ENCODE measurements at places on chromosomes 7 and 10.

- DNase-seq = no peak
Observed at GRCh38 chr7:134740376-134740775, 39.1 kb upstream of the CALD1 start.

DNA sequence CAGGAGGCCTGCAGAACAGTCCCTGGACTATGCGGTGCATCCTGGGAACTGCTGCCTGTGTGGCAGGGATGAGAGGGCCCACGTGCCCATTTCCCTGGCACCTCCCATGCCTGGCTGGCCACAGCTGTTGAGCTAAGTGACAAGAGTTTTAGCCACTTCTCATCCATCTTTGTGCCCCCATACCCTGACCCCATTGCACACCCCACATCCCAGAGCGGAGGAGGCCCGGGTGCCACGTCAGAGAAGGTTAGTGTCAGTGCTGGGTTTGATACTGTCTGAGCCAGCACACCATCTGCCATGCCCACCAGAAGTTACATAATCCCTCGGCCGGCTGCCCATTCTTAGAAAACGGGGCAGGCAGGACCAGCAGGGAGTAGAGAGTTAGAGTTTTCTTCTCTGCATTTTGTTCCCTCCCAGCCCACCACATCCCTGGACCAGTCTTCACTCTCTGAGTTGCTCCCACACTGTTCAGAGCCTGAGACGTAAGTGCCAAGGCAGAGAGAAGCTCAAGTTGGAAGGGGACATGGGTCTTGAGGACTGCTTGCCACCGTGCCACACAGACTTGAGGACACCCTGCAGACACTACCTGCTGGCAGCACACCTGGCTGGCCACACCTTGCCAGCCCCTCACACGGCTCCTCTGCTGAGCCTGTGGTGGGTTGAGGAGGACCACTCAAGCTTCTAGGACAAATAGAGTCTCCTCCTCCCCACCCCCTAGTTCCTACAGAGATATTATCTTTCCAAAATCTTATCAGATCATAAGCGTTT is 13.1 kb downstream of the UNC5B start:
- no peak for DNase-seq

GRCh38 chr7:135273581-135273980 is 39.9 kb downstream of the STRA8 start:
- DNase-seq = no peak

- DNase-seq = no peak
Observed at GRCh38 chr7:139995017-139995915, 67.5 kb downstream of the PARP12 start.

DNA sequence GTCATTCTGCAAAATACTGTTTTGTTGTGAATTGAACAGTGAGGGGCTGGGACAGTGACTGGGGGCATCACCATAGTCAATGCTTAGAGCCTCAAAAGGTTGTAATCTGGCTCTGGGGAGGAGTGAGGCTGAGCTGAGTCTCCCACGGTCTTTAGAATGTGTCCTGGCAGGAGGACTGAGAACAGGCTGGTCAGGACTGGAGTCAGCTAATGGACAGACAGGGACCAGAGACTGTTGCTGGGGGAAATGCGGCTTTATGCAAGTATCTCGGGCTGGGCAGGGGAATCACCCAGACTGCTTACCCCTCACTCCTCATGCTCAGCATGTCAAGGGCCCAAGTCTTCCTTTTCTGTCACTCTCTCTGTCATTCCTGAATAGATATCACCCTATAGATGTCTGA is 346.5 kb downstream of the TYW1 start:
- no peak for DNase-seq

DNA sequence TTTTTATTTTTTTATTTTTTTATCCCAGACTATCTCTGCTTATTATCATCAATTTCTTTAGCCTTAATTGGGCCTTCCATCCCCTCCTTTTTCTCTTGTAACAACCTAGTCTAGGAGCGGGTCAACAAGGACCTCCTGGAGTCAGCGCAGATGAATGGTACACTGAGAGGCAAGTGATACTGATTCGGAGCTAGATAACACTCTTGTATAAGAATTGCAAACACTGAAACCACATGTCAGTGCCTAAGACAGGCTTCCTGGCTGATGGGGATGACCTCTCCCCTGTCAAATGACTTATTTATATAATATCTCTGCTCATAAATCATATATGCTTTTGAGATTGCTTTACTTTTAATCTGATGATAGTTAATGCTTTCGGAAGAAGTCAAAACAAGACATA is 22.7 kb downstream of the BPGM start:
- no peak for DNase-seq

DNA sequence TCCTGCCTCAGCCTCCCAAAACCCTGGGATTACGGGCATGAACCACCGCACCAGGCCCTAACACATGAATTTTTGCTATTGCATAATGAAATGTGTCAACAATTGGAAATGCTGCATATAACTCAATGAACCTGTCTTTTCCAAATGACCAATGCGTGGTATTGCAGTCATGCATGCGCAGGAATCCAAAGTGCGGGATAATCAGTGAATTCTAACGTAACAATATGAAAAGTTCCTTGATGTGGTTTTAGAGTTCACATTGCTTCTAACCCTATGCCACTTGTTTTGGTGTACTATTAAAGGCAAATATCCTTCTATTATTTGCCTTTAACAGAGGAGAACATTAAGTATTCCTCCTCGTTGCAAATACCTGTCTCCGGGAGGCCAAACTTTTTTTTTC is 10.5 kb downstream of the TDRD1 start:
- DNase-seq = no peak

- no peak for DNase-seq
Observed at GRCh38 chr7:100951172-100951571, 1.8 kb downstream of the MUC3A start.

- DNase-seq = no peak
Observed at GRCh38 chr10:53209944-53210611, 437.5 kb upstream of the MBL2 start.

DNA sequence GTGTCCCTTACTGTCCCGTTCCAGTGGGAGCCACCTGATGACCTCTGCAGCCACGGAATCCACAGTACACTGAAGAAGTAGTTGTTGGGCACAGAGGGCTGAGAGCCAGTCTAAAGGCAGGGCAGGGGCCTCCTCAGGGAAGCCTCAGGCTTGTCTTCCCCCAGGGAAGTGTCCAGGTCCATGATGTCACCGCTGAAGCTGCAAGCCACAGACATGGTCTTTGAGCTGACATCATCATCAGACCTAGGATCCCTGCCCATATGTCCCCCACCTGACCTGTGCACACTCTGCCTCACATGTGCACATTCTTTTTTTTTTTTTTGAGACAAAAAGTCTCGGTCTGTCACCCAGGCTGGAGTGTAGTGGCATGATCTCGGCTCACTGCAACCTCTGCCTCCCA is 38.4 kb upstream of the ELFN1 start:
- no peak for DNase-seq

- DNase-seq = no peak
Observed at GRCh38 chr10:78915190-78915518, 153.6 kb upstream of the ZMIZ1 start.

DNA sequence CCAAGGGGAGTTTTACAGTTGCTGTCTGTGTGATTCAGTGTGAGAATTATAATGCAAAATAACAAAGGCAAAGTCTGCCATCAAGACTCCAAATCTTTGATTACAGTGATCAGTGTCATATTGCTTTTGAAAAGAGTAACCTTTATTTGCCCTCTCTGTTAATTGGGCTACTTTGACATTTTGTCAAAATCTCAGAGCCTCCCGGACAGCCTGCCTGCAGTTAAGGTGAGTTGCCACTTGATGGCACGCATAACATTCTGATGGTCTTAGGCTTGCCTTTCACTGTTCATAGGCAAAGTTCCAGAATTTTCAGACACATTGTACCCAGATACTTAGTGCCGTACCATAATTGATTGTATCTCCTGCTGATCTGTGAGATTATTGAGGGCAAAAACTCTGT is 253.5 kb downstream of the ABCA13 start:
- no peak for DNase-seq

GRCh38 chr10:9634466-9634865 is 1383.2 kb upstream of the CELF2 start:
- DNase-seq = no peak

DNA sequence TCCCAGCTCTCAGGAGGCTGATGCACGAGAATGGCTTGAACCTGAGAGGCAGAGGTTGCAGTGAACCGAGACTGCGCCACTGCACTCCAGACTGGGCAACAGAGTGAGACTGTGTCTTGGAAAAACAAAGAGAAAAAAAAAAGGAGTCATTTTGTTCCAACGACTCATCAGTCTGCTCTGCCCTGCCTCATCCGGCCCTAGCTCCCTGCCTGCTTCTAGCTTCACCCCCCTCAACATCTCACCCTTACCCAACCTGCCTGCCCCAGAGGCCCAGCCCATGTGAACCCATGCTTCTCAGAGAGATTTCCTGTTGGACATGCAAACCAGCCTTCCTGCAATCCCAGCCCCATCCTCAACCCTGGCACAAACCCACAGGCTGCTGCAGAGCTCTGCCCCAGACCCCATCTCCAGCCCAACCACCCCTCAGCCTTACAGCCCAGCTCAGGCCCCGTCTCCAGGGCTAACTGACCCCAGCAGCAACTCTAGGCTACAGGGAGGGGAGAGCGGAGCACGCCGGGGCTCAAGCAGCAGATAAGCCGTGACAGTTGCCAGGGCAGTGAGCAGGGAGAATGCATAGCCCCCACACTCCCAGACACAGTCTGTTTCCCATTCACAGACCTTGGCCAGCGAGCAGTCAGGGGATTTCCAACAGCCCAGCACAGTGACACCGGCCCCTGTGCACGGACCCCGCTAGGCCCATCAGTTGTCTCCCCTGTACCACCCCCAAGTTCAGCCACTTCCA is 86.0 kb upstream of the KCTD7 start:
- DNase-seq = no peak

GRCh38 chr7:28406192-28406591 is 6.1 kb upstream of the CREB5 start:
- no peak for DNase-seq

DNA sequence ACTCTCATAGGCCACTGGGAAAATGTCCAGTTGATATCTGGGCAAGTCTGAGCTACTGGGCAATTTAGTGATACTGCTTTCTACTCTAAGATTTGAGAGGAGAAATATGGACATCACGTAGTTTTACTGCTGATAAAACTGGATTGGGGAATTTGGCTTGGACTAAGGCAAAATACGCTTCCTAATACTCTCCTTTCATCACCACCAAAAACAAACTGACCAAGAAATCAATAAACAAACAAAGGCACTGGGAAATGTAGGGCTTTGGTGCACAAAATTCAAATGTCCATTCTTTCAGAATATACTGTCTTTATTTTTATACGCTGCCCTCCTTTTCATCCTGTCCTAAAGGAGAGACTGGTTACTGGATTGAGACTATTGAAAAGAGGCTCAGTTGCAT is 145.1 kb upstream of the SP8 start:
- no peak for DNase-seq

- DNase-seq = no peak
Observed at GRCh38 chr7:165661-166337, 26.6 kb upstream of the FAM20C start.

DNA sequence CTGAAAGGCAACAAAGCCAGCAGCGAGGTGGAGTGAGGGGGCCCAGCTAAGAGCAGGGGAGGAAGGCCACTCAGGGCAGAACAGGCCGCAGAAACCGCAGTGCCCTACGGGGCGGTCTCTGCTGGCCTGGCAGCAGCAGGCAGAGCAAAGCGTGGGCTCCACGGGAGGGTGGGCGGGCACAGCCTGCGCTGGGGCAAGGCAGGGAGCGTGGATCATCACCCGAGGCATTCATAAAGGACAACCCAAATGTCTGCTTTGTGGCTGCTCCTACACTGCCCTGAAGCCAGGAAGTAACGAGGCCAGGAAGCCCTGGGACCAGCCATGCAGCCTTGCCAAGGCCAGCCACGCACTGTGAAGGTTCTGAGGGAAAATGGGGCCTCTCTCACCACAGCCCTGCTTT is 127.5 kb downstream of the MAD1L1 start:
- DNase-seq = no peak

DNA sequence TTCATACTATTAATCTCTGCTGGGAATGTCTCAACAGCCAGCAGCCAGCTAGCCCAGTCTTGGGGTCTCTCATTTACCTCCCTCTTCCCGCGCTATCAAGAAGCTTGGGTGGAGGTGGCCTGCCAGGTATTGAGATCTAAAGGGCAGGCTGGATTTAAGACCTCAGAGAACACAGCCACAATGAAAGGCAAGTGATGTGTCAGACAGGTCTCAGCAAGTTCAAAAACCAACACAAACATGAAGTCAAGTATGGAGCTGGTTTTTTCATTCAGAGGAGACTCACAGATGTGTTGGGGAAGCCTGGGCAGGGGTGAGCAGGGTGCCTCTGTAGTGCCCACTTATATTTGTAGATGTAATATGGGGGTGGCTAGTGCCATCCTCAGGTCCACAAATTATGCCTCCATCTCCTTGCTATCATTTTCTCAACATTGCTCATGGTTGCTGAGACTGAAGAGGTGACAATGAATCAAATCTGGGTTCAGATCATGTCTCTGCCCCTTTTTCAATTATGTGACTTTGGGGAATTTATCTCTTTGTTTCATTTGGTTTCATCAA is 27.7 kb upstream of the CROT start:
- DNase-seq = no peak

DNA sequence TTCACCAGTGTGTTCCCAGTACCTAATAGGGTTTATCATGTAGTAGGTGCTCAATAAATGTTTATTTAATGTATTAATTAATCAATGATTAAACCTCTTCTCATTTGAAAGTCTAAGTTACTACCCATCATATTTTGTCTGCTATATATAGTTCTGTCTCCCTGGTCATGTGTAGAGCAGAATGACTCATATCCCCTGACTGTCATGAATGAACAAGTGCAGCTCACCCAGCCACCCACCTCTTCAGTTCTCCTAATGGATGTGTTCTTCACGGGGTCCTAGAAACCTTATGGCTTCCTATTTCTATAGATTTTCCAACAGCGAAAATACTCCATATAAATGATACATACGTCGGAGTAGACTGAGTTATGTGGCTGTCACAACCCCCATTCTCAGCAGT is 64.5 kb downstream of the HIF1AN start:
- no peak for DNase-seq

DNA sequence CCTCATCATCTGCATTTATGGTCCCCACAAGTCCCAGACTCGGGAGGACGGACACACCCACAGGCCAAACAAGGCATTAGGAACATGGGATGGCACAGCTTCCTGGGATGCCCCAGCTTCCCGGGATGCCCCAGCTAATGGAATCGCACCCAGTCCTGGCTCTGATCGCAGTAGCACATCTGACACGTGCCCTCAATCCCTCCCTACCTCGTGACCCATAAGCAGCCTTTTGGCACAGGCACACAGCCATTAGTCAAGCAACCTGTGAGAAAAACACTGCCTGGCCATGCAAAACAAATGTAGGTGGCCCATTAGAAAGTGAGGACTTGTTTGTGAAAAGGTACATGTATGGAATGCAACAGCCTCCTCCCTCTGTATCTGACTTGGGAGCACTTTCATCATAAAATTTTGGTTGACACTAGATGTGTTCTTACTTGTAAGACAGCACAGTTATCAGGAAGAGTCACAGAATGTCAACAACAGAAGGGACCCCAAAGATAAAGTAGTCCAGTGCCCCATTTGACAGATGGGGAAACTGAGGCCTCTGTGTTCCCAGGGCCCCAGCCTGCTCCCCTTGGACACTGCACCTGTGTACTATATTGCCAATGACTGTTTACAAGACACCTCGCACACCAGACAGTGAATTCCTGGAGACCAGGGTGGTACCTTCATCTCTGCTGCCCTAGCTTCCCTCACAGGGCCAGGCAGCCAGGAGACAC is 34.4 kb downstream of the DLG5 start:
- DNase-seq = no peak
